Hematopoietic multipotent progenitor cell treated with erythropoietin and hydrocortisone succinate and interleukin-3 and kit ligand, for 15 days (in vitro differentiated cells): ENCODE measurements at places on chromosomes 6 and 20.

DNA sequence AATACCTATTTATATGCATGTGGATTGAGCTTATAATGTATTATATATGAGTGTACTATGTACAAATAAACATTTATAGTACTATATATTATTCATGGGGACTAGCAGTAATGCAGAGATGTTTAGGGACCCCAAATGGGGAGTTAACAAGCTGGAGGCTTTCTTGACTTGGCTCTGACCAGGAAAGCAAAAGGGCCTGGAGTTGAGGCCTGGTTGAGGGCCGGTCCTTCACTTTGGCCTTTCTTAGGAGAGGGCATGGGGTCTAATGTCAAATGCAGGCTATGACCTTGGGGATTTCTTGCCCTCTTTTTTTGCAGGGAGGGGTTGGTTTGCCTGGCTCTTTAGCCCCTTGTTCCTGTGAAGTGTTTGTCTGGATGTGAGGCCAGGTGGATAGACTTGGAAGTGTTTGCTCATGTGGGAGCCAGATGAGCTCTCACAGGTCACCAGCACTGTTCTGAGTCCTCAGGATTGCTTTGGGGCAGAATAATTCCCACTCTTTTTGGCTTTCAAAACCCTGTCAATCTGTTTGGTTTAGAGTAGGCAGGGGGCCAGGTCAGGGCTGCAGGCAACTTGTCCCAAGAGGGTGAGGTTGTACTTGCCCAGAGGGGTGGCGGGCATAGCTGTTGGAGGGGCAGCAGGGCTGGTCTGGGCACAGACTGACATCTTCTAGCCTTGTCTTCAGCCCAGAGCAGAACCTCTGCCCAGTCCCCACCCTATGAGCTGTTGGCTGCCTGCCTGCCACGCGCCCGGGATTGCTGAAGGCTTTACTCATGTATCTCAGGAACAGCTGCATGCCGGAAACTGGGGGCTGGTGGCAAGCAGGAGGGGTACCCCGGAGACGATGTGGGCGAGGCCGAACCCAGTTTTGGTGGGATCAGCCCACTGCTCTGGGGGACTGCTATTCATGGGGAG, 14.6 kb downstream of the TJAP1 start:
- DNase-seq, result no peak

DNA sequence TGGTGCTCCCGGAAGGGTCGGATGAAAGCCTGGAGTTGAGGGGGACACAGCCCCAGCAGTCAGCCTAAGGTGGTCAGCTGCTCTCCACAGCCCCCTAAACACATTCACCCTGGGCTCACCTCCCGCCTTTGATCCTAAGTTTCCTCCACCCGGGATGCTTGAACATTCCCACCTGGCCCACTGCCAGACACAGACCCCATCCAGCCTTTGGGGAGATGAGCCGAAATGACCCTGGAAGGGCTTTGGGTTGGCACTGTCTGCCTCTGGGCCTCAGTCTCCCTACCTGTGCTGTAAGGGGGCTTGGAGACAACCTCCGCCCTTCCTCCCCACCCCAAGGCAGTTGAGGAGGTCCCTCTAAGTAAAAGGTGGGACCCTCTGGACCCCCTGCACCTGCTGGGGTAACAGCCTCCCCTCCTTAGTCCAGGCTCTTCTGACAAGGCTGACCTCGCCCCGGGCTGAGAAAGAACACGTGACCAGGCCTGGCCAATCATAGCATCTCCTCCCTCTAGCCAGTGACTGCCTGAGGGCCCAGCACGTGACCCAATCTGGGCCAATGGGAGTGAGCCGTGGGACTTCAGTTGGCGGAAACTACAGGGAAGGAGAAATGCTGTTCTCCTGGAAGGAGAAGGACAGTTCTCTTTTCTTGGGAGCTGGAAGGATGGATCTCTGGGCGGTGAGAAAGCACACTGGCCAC, 16.9 kb upstream of the UBE2V1 start:
- peak; percentile 56 for DNase-seq

DNA sequence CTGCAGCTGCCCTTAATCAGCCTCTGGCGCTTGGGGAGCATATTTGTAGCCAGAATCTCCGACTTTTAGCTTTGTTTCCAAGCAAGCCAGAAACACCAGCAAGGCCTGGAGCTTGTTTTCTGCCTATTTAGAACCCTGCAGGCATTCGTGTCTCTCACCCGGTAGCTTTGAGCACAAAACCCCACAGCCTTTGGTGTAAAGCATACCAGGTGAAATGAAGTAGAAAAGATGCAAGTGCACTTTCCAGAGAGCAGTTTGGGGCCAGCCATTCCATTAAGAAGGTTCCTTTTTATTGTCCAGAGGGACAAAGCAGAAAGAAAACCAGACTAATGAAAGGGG, 736 bp downstream of the FAM217B start:
- DNase-seq, result no peak

DNA sequence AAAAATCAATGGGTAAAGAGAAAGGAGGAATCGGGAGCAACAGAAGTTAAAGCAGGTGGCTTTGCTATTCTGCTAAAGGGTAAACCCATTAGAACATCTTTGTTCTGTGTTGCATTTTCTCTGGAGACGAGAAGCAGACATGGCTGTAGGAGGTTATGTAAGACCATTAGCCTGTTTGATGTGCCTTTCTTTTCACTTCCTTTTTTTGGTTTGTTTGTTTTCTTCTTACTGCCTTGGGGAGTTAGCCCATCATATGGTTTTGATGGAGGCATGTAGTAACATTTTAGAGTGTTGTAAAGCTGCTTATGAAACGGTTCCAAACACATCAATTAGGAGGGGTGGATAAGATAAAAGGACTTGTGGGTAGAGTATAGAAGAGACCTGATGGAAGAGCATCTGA, 131.0 kb downstream of the DOK5 start:
- DNase-seq, result no peak

- DNase-seq, result no peak
These were observed 120.2 kb upstream of the MLN start for GRCh38 chr6:33923857-33924514.
